Activated CD4-positive, alpha-beta T cell treated with anti-CD3 and anti-CD28 coated beads for 36 hours (primary cell): ENCODE measurements at places on chromosomes 6 and 20.
A peak's percentile ranks its signal among the peaks of the same experiment; 100 is the strongest.

- DNase-seq: no peak
These were observed 71.1 kb downstream of the FIG4 start for GRCh38 chr6:109762166-109762565.

DNA sequence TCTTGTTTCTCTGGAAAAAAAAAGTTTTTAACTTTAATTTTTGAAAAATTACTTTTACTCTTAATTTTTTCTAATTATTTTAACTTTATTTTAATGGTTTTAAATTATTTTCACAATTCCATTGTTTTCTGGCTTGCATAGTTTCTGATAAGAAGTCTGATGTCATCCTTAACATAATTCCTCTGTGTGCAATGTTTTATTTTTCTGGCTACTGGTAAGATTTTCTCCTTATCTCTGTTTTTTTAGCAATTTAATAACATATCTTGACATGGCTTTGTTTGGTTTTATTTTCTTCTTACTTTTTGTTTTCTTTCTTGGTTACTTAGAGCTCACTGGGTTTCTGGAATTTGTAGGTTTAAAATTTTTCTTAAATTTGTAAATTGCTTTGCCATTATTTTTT lies 114.8 kb downstream of the TBXT start:
- DNase-seq: no peak

- DNase-seq: no peak
These were observed 272.7 kb upstream of the FOXQ1 start for GRCh38 chr6:1039191-1039590.

DNA sequence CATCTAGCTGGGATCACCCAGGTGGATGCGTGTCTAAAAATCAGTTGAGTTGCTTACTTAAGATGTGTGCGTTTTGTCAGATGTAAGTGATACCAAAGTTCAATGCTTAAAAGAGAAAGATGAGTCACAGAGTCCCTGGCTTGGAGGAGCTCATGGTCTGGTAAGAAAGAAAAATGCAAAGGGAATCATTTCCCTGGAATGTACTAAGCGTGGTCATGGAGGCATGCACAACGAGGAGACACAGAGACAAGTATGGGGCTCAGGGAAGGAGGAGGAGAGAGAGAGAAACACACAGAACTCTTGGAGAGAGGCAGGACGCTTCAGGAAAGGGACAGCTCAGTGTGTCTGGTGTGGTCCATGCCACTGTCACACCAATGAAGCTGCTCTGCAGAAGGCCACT lies 186.9 kb upstream of the GMDS start:
- no peak for DNase-seq

DNA sequence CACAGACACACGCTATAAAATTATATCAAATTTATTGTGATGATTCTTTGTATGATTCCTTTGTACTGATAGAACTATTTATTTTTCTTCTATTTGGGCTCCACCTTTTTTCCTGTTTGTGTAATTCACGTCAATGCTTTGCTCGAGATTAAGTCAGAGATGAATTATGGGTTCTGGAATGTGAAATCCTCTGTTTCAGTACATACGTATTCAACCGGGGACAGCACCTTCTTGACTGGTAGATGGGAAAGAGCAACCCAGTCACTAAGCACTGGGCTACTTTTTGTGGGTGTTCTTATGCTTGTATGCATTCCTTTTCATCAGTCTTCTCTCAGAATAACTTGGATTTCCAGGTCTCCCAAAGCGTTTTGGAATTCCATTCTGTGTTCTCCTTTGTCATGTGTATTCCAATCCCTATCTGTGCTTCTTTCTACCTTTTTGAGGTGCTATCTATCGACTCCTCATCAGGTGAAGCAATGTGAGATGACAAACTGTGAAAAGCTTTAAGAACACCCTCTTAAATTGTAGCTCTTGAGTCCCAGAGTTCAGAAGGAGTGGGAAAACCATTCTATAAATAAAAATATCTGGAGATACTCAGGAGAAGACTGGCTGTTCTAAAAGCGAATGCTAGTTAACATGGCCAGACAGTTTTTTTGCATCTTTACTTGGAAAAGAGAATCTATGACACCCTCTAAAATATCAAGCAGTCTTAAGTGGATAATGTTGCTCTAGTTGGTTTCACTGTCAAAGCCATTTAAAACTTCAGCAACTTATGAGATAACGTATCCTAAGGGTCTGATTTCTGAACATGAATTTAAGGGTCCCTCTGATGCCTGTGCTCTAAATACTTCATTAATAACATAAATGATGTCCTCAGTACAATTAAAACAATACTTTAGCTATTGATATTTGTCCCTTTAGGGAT lies 197.7 kb upstream of the PREP start:
- no peak for DNase-seq

GRCh38 chr6:115137910-115138309 lies 795.1 kb upstream of the HS3ST5 start:
- DNase-seq: no peak

DNA sequence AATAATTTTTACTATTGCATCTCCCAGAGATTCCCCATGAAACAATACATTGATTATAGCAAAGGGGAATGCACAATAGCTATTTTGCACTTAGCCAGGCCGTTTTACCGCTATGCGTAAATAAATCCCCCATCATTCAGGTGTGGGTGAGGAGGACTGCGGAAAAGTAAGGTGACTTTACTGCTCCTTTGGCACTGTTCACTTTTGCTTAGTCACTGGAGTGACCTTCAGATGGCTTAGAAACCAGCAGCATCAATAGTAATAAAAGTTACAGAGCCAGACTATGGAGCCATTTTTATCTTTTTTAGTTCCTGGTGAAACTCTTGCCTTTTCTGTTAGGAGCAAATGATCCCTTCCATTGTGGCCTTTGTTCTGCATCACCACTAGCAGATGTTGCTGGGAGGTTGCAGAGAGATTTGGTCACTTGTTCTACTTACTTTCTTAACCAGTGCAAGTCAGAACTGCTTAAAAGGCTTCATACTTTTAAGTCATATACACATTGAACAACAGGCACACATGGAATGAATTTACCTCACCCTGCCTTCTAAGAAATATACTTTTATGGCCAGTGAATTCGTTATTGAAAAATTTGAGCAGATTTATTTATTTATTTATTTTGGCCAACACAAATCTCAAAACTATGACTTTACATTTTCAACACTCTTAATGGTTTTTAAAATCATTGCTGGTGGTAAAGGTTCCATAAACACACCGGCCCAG lies 12.1 kb upstream of the BTBD3 start:
- no peak for DNase-seq

GRCh38 chr20:37994512-37994911 lies 38.7 kb downstream of the TTI1 start:
- no peak for DNase-seq

DNA sequence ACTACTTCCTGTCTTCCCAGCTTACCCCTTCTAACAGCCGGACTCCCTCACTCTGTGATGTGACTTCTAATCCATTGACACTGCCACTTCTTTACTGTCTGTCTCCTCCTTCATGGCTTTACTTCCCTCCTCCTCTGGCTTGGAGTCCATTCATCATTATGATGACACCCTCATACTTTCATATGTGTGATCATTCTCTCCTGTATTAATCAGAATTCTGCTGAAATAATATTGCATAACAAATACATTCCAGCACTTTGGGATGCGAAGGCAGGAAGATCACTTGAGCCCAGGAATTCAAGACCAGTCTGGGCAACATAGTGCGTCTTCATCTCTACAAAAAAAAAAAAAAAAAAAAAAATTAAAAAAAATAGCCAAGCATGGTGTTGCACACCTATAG lies 147.9 kb upstream of the BTBD3 start:
- DNase-seq: no peak

GRCh38 chr6:1593286-1593957 lies 16.3 kb upstream of the FOXC1 start:
- no peak for DNase-seq

GRCh38 chr20:34558320-34559218 lies at the start of gene MAP1LC3A:
Gene MAP1LC3A, plus strand, starts transcription at chr20:34558718. Its CDS starts 151 bp downstream, at chr20:34558869.
- peak; percentile 96 for DNase-seq

DNA sequence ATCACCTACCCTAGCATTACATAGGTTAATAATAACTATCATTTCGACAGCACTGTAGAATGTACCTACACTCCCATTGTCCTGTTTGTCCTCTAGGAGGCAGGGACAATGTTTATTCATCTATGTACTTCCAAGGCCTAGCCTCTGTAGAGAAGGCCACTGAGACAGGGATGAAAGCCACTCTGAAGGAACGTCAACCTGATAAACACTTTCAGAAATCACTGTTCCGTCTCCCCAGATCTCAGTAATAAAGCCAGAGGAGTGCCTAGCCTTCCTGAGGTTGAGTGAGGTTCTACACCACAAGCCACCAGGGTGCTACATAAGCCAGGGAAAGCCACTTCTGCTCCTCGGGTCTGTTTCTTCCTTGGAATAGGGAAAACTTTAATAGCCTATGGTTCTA lies 44.8 kb downstream of the POPDC3 start:
- DNase-seq: no peak

DNA sequence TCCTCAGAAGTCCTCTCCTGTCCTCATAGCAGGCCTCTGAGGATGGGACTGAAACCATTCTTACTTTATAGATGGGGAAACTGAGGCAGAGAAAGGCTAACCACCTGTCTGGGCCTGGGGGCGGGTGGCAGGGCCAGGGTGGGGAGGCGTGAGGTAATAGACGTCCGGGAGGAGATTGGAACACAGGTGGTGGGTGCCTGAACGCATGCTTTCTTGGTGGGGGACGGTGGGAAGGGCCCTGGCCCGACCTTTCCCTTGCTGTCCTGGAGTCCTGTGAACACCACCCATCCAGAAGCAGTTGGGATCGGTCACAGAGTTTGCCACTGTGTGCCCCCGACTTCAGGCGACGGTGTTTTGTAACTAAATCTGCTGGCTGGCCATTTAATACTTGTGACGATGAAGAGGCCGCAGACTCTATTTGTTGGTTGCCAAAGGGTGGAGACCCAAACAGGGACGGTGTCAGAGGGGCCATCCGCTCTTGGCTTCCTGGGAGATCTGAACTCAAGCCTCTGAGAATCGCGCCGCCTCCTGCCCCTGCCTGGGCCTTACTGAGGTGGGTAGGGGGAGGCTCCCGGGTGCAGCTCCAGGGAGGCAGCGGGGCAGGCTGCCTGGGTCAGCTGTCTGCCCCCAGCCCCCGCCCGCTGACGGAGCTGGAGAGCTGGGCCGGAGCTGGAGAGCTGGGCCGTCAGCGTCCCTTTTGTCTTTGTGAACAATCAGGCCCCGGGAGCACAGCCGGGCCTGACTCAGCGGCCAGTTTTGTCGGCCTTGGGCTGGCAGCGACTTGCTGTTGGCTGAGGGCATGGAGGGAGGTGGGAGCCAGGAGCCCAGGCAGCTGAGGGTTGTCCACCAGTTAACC lies 4.1 kb downstream of the RBM38 start:
- no peak for DNase-seq

DNA sequence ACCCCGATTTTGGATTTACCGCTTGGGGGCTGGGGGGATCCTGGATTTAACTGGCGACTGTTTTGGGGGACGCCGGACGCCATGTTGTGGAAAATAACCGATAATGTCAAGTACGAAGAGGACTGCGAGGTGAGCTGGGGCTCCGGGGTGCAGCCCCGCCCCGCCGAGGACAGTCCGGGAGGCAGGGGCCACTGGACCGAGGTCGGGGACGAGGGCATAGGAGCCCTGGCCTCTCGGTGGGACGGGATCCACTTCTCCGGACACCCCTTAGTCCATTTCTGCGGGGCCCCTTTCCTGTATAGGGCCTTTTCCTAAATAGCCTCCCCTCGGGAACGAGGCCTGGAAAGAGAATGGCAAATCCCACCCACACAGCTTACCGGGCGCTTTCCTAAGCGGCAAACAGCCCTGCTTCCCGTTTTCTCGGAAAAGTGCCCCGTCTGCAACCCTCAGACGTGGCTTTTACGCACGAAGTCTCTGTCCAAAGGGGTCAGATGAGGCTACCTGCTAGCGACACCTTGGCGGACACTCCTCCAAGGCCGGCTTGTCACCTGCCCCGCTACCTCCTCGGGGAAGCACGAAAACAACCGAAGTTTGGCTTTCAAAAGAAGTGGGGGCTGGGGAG lies 469 bp downstream of the TFAP2C start:
- DNase-seq: no peak

- DNase-seq: no peak
These were observed 51.9 kb upstream of the MCUR1 start for GRCh38 chr6:13866301-13866700.

GRCh38 chr6:24016857-24017256 lies 109.2 kb upstream of the NRSN1 start:
- DNase-seq: no peak

DNA sequence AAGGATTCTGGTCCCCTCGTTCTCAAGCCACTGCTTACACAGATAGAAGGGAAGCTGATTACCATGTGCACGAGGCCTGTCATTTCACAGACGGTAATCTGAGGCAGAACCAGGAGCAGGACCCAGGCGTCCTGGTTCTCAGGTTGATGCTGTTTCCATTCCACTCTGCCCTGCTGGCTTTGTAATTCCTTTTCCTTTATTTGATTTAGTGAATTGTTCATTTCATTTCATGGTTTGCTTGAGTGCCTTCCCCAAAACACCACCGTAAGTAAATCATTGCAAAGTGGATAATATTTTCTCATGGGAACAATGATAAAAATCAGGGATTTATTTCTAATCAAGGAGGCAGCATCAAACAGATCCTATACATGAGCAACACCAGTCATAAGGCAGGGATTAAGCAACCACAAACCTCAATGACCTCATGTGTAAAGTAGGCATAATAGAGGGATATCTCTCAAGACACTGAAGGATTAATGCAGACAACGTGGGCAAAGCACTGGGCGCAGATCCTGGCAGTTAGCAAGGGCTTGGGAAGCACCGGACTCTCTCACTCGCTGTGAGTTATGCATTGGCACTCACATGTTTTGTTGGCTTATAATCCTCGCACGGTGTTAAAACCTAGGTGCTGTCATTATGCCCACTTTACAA lies 229.5 kb upstream of the FOXQ1 start:
- no peak for DNase-seq

DNA sequence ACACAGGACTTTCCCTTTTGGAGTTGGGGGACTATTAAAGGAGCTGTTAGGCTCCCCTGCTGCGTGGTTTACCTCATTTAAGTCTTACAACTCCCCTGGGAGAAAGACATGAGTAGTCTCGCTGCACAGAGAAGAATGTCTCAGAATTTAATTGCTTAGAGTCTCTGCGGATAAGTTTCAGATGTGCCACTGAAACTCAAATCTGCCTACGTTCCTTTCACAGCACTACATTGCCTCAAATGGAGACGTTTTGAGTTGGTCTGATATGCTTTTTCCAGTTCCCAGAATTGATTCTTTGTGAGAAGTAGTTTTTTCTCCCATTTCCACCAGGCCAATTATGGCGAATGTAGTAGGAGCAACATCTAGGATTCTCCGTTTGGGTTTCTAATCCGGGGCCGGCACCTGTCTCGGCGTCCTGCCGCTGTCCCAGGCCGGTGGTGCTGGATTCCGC lies 532 bp upstream of the SLC35F1 start:
- no peak for DNase-seq

- no peak for DNase-seq
These were observed 18.5 kb downstream of the DST start for GRCh38 chr6:56624046-56624727.

DNA sequence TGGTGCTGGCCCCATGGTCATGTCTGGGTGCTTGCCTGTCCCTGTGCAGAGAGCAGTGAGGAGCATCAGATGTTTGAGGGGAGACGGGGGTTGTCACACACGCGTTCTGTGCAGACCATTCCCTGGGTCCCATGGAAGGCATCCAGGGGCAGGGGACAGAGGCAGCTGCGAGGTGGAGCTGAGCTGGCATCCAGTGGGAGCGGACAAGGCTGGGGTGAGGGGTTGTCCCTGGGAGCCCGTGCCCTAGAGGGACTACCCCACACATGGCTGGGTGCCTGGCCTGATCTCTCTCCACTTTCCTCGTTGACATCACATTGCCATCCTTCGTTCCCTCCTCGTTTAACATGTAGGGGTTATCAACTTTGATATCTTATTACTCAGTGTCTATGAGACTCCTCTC lies 331.3 kb downstream of the CDH4 start:
- DNase-seq: no peak
